Activated T-helper 17 cell treated with anti-CD3 and anti-CD28 coated beads, Interleukin-2, amount 50 U/mL, for 72 hours (primary cell): ENCODE measurements at places on chromosomes 7 and 10. TPM values are rescaled to one million over a fixed set of nuclear protein-coding genes. Genes with fewer than 3 reads are reported as not detected.

DNA sequence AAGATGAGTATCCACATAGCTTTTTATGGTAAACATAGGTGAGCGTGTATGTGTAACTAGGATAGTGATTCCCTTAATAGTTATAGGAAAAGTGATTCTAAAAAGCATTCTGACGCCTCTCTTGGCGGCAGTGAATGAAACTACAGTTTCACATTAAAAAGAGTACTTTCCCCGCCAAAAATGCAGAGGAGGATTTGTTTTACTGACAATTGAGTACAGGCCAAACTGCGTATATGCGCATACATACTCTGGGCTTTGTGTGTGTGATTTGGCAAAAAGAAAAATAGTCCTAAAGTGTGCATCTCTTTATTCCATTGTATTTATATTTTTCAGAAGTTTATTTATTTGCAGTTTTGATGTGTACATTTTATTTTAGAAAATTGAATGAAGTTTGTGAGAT is 10.3 kb downstream of the CUL1 start:
- no peak for ATAC-seq

- ATAC-seq, result no peak
Measured at GRCh38 chr7:374706-375311, 84.8 kb downstream of the FOXL3 start.

GRCh38 chr7:12296051-12296570 is 85.0 kb downstream of the TMEM106B start:
- no peak for ATAC-seq

Gene ADRB1
- total RNA-seq, result not detected

- no peak for ATAC-seq
Measured at GRCh38 chr10:130743751-130744271, 567.7 kb downstream of the TCERG1L start.

DNA sequence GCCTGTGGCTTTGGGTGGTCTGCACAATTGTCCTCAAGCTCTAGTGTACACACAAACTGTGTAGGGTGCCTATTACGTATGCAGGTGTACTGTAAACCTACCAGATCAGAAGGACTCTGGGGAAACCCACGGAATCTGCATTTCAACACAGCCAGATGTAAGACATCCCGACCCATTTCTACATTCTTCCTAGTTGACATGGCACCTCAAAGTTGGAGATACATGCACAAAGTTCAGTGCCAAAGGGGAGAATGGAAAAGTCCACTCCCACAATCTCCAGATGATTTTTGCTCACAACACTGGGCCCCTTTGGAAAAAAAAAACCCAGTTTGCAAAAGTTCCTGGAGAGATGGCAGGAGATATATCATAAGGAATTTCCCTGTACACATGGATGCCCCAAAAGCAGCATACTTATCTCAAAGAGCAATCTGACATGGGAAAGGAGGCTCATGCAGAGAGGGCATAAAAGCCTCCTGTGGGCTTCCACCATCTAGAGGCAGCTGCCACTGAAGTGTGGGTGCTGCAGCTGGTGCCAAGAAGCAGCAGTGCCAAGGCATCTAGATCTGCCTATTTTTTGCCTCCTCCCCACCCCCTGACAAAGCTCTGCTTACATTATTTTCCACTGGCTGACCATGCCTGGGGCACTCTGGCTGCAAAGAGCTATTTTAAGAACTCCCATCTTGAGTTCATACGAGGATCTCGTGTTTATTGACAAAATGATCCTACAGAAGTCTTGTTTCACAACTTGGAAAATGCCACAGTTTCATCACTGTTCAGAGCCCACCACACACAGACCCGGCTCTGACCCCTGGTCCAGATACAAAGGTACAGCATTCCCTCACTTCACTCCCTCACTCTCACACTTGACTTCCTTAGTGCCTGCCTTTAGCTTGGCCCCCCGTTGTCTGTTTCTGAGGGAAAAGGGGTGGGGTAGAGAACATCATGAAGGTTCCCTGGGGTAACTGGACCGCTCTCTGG is 12.9 kb downstream of the TECTB start:
- ATAC-seq, result no peak

GRCh38 chr10:123906296-123906695 is 14.7 kb upstream of the CPXM2 start:
- ATAC-seq, result no peak

GRCh38 chr10:114511881-114512280 is 107.6 kb upstream of the AFAP1L2 start:
- no peak for ATAC-seq

DNA sequence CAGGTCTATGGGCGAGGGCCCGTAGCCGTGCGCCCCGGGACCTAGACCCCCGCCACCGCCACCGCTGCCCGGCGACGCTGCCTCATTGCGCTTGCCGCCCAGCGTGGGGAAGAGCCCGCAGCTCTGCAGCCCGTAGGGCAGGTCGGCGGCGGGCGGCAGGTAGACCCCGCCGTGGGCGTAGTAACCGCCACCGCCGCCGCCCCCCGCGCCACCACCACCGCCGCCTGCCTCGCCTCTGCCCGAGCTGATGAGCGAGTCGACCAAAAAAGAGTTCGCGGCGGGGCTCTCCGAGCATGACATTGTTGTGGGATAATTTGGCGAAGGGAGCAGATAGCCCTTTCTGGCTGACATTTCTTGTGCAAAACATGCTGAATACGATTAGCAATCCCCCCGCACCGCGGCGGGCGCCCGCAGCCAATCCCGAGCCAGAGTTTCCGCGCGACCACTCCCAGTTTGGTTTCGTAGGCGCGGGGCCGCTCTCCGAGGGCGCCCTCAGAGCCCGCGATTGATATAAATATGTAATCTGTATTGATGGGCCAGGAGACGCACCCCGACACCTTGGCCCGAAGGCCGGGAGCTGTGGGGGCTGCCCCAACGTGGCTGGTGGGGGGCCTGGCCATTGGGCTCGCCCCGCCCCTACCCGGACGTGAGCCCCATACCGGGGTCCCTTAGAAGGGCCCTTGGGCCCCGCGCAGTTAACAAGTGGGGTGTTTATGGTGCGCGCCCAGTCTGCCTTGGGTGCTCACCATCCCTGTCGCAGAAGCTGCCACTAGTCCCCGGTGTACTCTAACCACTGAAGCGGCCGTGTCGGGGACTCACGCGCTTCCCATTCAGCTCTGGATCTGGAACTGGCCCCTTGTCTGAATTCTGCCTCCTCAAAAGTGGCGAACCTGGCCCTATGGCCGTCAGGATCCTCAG is at the start of gene HOXA10:
TSS of gene HOXA10 (minus strand) at position 365 of the 918 bp plus-strand sequence. CDS start at position 351, 14 bp downstream.
- ATAC-seq, result no peak

- no peak for ATAC-seq
Measured at GRCh38 chr7:120842121-120842621, 15.8 kb downstream of the TSPAN12 start.

DNA sequence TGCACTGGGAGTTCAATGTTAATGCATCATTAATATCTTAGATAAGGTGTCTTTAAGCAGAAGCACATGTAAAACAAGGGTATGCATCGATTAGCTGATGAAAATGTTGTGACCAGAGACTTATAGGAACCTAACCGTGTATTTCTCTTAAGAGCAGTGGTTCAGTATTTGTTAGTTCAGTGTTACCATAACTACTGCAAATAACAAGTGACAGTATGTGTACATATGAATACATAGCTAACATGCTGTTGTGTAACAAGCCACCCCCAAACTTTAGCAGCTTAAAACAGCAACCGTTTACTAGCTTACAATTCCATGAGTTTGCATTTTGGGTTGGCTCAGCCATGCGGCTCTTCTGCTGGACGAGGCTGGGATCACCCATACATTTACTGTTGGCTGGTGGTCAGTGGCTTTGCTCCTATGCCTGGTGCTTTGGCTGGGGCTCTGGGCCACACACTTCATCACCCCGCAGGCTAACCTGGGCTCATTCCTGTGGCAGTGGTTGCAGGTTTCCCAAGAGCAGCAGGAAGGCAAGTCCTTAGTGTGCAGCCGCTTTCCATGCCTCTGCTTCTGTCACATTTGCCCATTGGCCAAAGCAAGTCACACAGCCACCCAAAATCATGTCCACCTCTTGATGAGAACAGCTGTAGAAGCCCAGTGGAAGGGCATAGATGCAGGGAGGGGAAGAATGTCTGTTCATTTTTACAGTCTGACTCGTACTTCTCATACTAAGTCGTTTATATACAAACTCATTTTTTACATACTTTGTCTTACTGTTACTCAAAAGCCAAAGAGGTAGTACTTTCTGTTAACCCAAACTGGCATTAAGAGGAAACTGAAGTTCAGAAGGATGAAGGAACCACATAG is 103.3 kb upstream of the GATA3 start:
- ATAC-seq, result no peak

- no peak for ATAC-seq
Measured at GRCh38 chr7:107501593-107501992, 31.7 kb downstream of the GPR22 start.

Gene HOXA3
- not detected for total RNA-seq

Gene SPOCK2
- total RNA-seq, result 191 TPM

DNA sequence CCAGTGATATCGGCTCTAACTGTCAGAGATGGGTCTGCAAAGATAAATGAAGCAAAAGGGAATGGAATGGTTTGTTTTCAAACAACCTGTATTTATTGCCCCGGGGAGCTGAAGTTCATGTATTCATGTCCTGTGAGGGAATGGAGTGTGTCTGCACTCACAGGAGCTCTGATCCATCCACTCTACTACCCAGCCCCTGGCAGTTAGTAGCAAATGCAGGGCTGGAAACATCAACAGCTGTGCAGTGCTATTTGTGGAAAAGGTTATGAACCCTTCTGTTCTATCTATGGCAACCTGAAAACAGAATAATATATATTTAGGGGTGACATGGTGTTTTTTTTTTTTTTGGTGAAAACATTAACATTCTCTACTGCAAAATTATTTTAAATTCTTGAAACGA is 9.8 kb downstream of the AGR2 start:
- ATAC-seq, result no peak

DNA sequence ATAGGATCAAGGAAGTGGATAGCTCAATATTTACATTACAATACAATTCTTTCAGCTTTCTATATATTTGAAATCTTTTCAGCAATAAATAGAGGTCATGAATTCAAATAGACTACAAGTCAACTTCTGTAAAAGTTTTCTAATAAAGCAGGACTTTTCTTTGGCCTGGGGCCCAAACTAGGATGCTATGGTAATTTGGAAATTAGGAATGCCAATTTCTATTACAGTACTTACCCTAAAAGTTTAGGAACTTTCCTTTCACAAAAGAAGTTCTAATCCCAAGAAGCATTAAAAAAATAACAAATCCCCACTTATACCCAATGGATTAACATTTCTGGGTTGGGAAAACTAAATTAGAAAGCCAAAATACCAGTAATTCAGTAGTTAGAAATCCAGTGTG is 40.5 kb downstream of the SLC39A12 start:
- ATAC-seq, result no peak

DNA sequence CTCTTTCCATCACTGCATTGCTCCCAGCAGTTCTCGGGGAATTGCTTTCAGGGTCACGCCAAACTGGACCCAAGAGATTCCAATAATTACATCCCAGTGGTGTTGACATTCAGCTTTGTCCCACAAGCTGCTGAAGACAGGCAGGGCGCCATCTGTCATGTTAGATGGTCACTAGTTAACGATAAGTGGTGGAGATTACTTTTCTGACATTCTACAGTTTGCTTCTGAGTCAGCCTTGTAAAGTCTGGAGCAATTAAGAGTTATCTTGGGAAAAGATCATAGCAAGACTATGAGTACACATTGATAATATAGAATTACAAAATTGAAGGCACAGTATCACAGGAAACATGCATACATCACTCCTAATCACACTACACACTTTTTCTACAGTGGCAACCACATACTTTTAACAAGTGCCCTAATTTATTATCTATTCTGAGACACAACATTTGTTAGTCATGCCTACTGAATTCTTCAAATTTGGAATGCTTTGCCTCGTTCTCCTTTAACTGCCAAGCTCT is 41.9 kb downstream of the SEMA3C start:
- ATAC-seq, result no peak

- no peak for ATAC-seq
Measured at GRCh38 chr10:61836888-61837754, 64.4 kb upstream of the ARID5B start.

Gene RAB19
- 7.2 TPM for total RNA-seq

- no peak for ATAC-seq
Measured at GRCh38 chr7:70887186-70887585, 244.8 kb upstream of the GALNT17 start.

GRCh38 chr7:112147793-112148361 is 58.3 kb downstream of the DOCK4 start:
- ATAC-seq, result no peak

DNA sequence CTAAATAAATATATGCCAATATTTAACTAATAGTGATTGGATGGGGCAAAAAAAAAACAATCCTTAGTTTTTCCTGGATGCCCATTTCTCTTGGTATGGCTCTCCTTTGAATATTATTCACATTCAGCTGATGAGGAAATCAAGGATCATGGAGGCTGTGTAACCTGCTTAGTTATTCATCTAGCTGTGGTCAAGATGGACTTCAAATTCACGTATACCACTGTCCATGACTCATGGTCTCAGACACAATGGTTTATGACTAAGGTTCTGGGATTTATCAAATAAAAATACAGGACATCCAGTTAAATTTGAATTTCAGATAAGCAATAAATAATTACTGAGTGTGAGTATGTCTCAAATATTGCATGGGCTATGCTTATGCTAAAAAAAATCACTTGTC is 191.5 kb upstream of the CELF2 start:
- no peak for ATAC-seq

DNA sequence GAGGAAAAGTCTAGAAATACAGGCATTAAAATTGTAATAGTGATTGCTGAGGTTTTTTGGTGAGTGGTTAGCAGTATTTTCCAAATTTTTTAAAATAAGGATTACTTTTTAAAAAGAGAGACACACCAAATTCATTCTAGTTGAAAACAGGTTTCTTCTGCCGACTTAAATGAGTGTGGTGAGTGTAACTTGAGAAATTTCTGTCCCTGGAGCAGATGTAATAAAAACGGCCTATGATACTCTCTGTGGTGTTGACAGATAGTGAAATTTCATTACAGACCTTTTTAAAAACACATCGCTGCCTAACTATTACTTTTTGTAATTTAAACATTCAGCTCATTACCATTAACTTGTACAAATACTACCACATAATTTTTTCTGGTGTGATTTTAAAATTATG is 90.1 kb downstream of the CYP51A1 start:
- no peak for ATAC-seq

DNA sequence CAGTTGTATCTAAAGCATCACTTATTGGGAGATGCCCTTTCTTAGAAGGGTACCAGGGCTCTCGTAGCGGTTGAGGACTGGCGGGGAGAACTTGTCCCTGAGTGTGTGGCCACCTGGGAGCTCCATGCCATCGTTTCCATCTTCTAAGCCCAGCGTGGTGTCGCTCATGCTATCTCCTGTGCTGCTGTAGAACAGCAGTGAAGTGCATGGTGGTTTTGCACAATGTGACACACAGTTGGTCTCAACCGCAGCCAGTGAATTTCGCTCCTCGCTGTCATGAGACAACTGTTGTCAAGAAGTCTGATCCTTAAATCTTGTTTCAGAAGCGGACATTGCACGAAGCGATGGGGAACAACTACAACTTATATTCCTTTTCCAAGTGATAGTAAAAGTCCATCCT is 283.4 kb downstream of the GRID1 start:
- ATAC-seq, result no peak

GRCh38 chr10:24790599-24790998 is 66.9 kb upstream of the ARHGAP21 start:
- no peak for ATAC-seq

GRCh38 chr7:29610086-29610485 is 46.5 kb downstream of the PRR15 start:
- ATAC-seq, result no peak
